Midbrain (tissue), 1 donor: ENCODE measurements at places on chromosomes 3 and 15.

GRCh38 chr15:82689147-82689546 is 20.5 kb downstream of the AP3B2 start:
- DNase-seq, result no peak

DNA sequence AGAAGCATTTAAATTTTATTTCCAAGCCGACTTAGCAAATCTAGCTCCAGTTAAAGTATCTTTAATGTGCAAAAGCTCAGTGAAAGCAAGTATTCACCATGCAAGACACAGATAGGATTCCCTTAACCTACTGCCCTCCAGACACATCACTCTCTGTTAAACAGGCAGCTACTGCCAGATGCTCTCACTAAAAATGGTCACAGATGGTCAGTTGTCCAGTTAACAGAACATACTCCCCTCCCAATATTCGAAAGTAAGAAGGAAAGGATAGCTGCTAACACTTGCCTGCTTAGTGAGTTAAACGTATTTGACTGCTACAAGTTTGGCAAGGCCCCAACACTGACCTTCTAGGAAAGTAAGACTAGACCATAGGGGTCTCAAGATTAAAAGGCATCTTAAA is 73.7 kb downstream of the PRTG start:
- no peak for DNase-seq

- DNase-seq, result no peak
Measured at GRCh38 chr15:43433165-43433564, 59.8 kb downstream of the TP53BP1 start.

- DNase-seq, result no peak
Measured at GRCh38 chr3:54185740-54186139, 63.4 kb downstream of the CACNA2D3 start.

DNA sequence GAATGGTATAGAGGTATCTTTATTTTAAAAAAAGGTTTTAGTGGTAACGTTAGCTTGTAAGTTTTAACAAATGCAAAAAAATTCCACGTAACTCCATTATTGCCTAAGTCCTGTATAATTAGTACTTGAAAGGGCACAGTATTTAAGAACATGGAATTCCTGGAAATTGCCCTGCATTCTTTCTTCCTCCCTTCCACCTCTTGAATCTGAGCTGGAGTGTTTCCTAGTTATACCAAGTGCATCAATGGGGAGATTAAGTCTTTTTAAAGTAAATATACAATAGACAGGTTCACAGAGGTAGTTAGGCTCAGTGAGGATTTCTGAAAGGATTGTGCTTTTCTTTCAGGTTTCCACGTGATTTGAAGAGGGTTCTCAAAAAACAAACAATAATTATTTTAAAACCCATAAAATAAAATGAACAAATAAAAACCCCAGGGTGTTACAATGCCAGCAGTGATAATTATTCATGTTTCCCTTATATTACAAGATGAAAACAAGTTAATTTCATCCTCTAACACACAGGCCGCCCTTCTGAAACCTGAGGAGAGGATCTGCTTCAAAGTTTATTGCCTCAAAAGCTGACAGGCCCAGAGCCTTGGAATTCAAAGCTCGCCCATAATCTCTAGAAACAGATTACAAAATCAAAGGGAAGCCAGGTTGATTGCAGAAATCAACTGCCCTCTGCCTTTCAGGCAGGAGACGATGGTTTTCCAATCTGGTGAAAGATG is 128.8 kb upstream of the LMOD3 start:
- no peak for DNase-seq

DNA sequence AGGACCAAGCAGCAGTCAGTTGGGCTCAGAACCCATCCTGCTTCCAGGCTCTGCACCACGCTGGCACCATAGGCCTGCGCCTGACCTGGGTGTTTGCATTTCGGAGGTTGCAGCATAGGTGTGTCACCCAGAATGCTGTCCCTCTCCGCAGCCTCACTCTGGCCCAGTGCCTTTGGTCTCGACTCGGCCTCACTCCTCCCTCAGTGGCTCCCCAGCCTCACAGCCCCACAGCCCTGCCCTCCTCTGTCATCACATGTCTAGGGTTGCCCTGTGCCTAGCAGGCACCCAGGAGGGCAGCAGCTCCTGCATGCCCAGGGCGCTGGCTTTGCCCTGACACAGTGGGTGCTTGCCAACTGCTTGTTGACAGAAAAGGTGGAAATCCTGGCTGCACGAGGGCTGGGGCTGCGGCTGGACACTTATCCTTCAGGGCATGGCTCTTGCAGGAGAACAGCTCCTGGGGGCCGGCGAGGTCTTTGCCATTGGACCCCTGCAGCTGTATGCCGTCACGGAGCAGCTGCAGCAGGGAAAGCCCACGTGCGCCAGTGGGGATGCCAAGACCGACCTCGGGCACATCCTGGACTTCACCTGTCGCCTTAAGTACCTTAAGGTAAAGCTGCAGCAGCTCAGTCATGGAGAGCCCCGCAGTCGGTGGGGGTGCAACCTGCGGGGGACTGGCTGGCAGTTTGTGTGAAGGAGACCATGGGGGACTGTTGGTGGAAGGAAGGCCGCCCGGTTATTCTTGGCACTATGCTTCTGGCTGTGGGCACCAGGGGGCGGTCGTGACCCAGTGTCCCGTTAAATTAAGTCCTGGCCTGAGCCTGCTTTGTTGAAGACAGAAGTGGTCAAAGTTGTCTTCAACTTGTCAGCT is 16.2 kb downstream of the NISCH start:
- peak; percentile 49 for DNase-seq

DNA sequence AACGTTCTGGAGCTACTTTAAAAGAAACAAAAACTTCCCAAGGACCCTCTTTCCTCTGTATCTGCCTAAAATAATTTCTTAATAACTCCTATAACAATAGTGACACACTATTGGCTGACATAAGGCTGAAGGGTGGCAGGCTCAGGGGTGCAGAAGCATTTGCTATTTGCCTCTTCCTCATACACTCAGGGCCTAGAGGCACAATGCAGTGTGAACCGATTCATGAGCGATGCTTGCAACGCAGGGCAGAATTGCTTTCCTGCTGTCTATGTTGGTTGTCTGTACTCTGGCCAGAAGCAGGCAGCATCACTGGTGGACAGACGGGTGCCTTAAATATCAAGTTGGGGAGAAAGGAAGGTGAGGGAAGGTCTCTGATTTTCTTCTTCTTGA is 157.4 kb downstream of the AGBL1 start:
- no peak for DNase-seq

DNA sequence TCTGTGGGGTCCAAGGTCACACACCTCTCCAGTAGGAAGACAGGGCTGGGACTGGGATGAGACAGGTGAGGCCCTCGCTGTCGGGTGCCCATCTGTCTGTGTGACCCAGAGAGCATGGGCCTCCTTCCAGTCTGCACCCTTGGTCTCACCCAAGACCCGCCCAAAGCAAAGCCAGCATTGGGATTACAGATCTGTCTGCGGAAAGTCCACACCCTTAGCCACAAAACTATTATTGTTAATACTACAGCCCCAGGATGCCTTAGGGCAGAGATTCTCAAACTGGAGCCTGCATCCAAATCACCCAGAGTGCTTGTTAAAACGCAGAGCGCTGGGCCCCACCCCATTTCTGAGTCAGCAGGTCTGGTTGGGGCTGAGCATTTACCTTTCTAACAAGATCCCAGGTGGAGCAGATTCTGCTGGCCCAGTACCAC is 58.5 kb upstream of the ZNF148 start:
- DNase-seq, result no peak

GRCh38 chr3:195143221-195143620 is 127.7 kb downstream of the XXYLT1 start:
- DNase-seq, result no peak

- no peak for DNase-seq
Measured at GRCh38 chr15:101099183-101099582, 152.7 kb downstream of the CHSY1 start.

DNA sequence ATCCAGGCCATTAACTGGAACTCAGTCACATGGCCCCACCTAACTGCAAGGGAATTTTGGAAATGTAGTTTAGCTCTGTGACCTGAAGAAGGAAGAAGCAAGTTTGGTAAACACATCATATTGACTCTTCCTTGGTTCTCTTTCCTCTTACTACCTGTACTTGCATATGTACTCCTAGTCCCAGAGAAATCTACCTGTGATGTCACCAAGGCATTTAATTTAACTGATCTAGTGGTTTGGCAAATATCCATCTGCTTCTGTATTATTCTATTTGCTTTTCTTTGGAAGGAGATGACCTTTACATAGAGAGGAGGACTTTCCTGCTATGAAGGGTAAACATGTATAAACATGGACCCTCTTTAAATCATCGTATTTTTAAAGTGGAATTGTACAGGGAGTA is 150.8 kb downstream of the TMEM108 start:
- no peak for DNase-seq

DNA sequence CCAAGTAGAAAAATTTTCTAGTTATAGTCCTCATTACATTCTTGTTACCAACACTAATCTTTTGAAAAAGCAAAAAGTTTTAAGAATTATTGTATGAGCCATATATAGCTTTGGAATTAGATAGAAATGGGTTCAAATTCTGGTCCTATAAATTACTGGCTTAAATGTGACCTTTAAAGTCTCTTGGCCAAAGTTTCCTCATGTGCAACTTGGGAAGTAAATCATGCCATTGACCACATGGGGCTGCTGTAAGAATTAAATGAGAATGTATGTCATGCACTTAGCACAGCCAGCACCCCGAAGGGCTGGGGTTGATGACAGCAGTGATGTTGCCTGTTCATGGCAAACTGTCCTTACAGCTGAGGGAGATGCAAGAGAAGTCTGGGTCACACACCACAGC is 108.3 kb downstream of the TOP2B start:
- DNase-seq, result no peak

DNA sequence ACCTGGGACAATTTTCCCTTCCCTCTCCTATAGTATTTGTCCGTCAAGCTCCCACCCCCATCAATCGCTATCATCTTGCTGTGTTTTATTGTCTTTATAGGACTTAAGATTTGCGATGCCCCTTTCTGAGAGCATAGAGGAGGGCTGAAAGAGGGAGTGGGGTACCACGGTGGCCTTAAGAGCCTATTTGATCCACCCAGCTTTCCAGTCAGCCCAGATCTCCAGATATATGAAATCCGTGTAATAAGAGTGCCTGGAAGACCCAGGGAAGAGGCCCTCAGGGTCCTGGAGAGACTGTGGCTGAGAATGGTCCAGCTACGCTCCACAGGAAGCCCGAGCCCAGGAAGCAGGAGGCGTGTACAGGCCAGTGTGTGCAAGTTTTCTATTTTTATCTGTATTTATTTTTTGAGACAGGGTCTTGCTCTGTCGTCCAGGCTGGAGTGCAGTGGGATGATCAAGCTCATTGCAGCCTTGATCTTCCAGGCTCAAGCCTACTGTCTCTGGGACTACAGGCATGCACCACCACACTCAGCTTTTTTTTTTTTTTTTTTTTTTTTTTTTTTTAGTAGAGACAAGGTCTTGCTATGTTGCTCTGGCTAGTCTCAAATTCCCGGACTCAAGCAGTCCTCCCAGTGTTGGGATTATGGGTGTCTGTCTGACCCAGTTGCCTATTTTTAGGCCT is 964 bp upstream of the NCKIPSD start:
- DNase-seq, result no peak

DNA sequence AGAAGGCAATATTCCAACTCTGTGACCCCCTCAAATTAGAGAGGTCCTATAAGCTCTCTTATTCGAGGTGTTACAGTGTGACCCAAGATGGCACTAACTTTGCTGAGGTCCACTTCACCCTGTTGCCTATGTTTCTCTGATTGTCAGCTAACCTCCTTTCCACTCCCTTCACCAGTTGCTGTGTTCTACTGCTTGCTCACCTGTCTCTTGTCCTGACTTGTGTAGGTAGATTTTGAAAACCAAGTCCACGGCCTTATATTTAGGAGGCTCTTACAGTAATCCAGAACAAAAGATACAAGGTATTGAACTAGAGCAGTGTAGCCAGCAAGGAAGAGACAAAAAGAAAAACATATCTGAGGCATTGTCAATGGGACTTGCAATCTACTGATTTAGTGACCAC is 20.1 kb upstream of the GSK3B start:
- DNase-seq, result no peak

GRCh38 chr3:134369861-134370596 is 4.2 kb downstream of the AMOTL2 start:
- no peak for DNase-seq

GRCh38 chr15:39685999-39686613 is 96.5 kb downstream of the FSIP1 start:
- DNase-seq, result peak; percentile 55

DNA sequence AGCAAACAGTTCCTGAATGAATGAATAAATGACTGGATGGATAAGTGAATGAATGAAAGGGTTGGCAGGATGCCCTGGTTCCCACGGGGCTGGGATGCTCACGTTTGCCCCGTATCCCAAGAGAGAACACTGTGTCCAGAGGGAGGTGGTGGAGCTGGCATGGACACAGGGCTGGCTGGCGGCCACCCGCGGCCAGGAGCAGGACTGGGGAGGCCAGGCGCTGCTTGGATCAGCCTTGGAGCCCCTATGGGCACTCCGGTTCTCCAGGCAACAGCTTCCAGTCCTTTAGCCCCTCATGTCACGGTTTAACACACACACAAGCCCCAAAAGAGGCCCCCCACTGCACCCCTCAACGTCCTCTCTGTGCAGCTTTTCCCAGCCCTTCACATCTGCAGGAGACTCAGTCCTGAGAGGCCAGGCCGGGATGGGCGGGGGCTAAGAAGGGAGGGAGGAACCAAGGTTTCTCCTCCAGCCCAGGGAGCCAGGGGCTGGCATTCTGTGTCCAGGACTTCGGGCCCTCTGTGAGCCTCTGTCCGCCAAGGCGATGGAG is 86.0 kb upstream of the ALDH1L1 start:
- DNase-seq, result peak; percentile 29

GRCh38 chr15:45084163-45084562 is 29.8 kb downstream of the DUOX2 start:
- DNase-seq, result no peak

DNA sequence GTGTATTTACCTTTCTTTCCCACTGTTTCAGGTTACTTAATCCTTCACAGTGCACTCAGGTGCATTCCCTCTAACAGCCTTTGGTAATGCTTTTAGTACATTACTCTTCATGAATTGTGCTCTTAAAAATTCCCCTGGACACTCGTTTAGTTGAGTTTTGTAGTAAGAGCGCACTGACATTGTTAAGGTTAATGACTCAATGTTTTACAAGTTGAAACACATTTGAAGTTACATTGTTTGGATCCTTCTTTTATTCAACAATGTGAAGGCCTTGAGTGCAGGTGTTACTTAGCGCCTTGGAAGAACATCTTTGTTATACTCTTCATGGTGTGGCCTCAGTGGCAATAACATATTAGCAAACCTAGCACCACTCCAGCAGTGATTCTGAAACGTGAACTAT is 739.6 kb downstream of the NAALADL2 start:
- DNase-seq, result no peak

GRCh38 chr3:36707623-36708409 is 56.5 kb downstream of the DCLK3 start:
- DNase-seq, result no peak
